ENCODE measurements at places on chromosomes 1 and 21. TPM values are rescaled to one million over a fixed set of nuclear protein-coding genes. Genes with fewer than 3 reads are reported as not detected.

Gene NUF2
- 0.97 TPM for total RNA-seq

Gene EDARADD
- 0.49 TPM for total RNA-seq

Gene OR2T33
- total RNA-seq: not detected

Gene RABIF
- 7.6 TPM for total RNA-seq

Gene SERPINC1
- not detected for total RNA-seq

Gene CBR3
- total RNA-seq: 14.4 TPM
